ENCODE measurements at places on chromosomes 5 and 9.

- DNase-seq = no peak
Measured at GRCh38 chr9:8428389-8428788, 628.8 kb upstream of the DMAC1 start.

DNA sequence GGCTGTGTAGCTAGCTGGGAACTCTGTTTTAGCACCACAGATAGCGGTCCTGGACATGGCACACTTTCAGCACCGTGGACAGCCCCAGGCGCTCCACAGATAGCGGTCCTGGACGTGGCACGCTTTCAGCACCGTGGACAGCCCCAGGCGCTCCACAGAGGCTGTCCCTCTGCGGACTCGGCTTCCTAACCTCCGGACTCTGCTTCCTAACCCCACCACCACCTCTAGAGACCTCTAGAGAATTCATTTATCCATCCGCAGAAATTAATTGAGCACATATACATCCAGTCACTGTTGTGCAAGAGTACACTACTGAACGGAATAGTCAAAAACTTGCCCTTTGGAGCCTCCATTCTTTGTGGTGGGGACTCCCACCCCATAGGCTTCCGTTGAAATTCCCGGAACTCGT lies 27.4 kb downstream of the UNC5A start:
- peak; percentile 91 for DNase-seq

- DNase-seq = no peak
Measured at GRCh38 chr5:147904110-147904509, 2.2 kb downstream of the C5orf46 start.

DNA sequence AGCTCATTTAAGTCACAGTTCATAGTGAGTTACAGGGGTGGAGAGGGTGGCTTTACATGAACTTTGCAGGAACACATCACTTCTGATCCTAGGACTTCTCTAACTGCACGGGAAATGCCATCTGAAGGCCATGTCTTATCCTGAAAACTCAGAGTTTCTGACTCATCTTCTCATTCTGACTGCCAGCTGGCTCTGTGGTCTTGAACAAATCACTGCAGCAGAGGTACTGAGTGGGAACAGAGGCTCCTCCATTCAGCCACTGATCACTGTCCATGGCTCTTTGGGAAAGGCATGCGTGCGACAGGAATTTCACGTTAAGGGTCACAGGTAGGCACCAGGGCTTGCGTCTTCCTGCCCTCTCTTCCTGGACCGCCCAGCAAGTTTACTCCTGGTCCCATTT lies 114.6 kb upstream of the LRRTM2 start:
- DNase-seq = no peak

DNA sequence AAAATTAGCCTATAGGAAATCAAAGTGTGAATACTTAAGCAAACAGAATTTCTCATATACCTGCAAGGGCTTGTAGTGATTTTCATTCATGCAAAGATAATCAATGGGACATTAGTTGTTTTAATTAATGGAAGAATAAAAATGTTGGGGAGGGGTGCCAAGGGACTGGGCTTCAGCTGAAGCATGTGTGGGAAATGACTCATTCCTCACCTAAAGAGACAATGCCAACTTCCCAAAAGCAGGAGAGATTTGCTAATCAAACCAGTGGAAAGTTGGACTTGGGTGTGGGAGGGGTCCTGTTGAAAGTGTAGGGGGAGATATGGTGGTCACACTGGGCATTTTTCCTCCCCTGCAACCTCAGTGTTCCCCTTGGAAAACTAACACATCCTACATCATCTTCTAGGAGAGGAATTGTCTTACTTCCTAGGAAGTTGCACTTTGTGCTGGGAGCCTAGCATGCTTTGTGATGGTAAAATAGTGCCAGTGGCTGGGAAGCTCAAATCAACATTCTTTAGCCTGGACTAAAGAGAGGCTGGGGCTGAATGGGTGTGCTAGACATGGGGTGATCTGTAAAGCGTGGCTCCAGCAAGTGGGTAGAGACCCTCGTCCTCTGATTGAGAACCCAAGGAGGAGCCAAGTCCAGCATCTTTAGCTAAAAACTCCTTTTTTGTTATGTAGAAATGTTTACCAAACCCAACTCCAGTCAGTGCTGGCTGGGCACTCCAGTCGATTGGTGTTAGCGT lies 6.4 kb upstream of the LHX2 start:
- DNase-seq = no peak

DNA sequence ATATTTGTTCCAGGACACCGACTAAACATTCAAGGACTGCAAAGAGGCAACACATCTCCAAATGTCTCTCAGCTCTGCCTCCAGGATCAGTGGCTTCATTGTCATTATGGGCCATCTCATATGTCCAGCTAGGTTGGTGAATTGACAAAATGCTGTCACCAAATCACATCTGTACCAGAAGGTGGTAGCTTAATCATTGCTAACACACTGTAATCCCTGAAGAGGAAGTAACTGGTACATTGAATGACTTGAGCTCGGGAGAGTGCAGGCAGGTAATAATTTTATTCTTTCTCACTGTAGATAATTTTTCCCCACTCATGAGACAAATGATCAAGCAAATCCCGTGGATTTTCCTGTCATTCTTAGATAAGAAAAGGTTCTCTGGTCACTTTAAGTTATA lies 169.8 kb downstream of the SEMA6A start:
- no peak for DNase-seq

DNA sequence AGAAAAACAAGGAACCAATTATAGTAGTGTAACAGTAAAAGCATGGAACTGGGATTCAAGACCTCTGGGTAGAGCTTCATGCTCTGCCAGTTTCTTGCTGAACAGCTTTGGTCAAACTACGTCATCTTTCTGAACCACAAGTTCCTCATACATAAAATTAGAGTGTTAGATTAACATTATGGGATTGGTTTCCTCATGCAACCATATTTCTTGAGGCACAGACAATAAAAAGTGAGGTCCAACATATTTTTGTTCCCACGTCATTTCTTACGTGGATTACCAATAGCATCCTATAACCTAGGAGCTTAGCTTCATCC lies 354.8 kb downstream of the TMEM232 start:
- no peak for DNase-seq

GRCh38 chr5:174736777-174737176 lies 12.4 kb downstream of the MSX2 start:
- DNase-seq = no peak

GRCh38 chr5:76693141-76693540 lies 22.8 kb upstream of the F2R start:
- DNase-seq = no peak

- no peak for DNase-seq
Measured at GRCh38 chr5:168318240-168318639, 26.8 kb downstream of the WWC1 start.

- no peak for DNase-seq
Measured at GRCh38 chr5:172636279-172637050, 4.6 kb upstream of the NEURL1B start.

DNA sequence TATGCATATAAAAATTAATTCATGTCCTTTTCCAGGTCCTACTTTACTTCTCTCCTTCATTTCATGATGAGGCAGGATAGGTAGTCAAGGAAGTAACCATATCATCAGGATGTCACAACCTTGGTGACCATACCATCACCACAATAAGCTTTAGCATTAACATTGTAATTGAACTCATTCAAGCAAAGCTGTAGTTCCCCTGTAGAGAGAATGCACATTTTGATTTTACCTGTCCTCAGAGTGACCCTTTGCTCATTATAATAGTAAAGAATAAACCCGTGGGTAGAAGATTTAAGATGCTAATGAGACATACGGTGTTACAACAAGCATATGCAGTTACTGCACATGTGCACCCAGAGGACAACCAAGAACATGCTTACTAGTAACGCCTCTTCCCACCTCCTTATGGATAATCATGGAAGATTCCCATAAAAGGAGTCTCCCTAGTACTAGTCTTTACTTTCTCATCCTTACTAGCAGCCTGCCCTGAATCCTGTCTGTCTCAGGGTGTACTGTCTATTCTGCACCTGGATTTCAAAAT lies 2.2 kb downstream of the IFNA6 start:
- no peak for DNase-seq

DNA sequence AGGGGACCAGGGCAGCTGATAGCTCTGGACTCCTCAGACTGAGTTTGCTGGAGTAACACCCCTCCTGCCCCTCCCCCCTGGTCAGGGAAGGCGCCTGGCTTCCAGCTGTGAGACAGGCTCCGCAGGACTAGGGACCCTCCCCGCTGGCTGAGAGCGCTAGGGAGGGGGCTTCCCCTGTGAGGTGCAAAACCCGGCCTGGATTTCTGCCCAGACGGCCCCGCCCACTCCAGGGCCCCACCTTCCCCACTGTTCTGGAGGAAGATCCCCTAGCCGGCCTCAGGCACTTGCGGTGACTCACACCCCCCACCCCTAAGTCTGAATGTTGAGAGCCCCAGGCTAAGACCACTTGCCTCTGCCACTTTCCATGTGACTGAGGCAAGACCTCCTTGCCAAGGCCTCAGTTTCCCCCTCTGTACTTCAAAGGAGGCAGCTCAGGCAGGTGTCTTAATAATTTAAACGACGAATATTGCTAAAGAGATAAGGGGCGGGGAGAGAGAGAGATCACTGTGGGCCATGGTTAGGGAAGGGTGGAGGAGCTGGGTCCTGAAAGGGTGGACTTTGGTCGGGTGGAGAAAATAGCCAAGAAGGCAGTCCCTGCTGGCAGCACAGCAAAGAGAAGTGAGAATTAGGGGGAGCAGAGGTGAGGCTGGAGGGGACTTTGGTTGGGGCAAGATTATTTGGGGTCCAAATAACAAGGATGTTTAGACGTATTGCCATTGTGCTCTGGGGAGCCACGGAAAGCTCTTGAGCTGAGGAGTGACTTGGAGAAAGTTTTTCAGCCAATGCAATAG lies 1.0 kb upstream of the DAB2IP start:
- peak; percentile 77 for DNase-seq

DNA sequence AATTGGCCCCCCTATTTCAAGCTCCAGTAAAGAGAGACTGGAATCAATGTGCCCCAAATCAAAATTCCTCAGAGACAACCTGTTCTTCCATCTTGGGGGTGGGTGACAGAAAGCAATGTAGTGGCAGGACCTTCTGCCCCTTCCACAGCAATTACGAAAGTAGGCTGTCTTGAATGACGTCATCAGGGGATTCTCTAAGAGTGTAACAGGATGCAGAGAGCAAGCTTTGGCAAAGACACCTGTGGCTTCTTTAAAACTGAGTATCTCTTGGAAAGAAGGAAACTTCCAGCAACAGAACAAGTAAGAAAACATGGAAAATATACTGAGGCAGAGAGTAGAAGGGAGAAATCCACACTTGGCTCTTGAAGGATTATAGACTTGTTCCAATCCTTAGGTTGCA lies 247.6 kb upstream of the PDE4D start:
- DNase-seq = no peak

GRCh38 chr9:113625486-113625885 lies 162.0 kb downstream of the RGS3 start:
- DNase-seq = no peak

- DNase-seq = no peak
Measured at GRCh38 chr9:127316586-127317323, 52.2 kb downstream of the GARNL3 start.

DNA sequence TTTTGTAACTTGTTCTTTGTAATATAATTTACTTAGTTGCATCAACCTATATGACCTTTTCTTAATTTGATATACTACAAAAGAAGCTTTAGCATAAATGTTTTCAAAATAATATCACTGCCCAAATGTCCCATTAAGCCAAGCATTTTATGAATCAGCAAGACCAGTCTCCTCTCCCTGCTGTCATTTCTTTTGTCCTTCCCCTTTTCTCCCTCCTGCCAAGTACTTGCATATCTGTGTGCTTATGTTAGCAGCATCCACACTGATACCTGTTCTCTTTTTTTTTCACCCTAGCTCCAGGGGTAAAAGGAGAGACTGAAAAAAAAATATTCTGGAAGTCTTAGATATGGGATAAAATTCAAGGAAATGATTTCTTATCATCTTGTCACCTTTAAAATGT lies 69.7 kb downstream of the ZSWIM6 start:
- DNase-seq = no peak

- no peak for DNase-seq
Measured at GRCh38 chr5:154786414-154786813, 31.2 kb downstream of the LARP1 start.

- DNase-seq = peak; percentile 82
Measured at GRCh38 chr9:136345281-136346156, 18.0 kb downstream of the DNLZ start.

GRCh38 chr5:101364469-101364868 lies 461.4 kb upstream of the ST8SIA4 start:
- DNase-seq = no peak

DNA sequence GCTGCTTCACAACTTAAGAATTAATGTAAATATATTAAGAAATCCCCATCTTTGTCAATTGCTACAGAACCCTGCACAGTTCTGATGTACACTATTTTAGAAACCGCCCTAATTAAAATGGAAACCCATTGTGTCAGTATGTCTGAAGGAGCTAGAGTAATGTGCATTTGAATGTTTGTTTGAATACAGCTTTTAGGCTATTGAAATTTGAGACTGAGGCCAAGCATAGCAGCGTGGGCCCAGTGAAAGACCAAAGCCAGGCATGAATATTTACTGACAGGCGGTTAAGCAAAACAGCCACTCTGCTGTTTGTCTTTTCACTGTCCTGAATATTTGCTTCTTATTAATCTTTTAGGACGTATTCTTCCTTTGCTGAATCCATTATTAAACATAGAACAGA lies 252.3 kb downstream of the IZUMO3 start:
- no peak for DNase-seq

- peak; percentile 82 for DNase-seq
Measured at GRCh38 chr9:137156567-137157375, 13.1 kb downstream of the LRRC26 start.
